ENCODE measurements at places on chromosomes 7 and 10.

DNA sequence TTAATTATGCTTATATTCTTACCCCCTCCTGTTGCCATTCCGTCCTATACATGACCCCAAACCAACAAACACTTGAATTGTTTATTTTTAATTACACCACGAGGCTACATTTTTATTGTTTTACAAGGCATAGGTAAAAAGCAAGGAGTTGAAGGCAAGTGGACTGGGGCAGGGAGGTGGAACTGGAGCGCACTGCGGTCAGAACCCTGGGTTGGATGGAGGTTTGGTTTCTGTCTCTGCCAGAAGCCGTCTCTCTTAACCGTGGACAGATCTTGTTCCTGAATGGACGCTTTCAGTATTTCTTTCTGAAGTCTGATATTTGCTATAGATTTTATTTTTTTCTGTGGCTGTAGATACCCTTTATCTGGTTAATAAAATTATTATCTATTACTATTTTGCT lies 19.9 kb upstream of the IGFBP3 start:
- no peak for DNase-seq

DNA sequence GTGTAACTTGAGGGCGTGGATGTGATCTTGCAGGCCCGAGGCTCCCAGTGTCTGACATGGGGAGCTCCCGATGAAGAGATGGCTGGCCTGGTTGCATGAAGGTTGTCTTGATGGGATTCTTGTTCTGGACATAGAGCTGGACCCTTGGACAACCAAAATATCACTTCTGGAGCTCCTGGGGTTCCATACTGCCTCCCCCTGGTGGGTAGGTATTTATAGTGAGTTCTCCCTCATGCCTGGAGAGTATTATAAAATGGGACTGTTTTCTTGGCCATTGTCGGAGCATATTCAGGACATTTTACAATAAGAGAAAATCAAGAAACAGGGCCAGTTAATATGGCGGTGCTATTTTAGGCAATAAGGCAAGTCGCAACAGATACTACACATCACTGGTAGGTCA lies 32.6 kb upstream of the GIMAP8 start:
- no peak for DNase-seq

GRCh38 chr10:102157224-102157623 lies 5.0 kb downstream of the NOLC1 start:
- DNase-seq, result no peak

DNA sequence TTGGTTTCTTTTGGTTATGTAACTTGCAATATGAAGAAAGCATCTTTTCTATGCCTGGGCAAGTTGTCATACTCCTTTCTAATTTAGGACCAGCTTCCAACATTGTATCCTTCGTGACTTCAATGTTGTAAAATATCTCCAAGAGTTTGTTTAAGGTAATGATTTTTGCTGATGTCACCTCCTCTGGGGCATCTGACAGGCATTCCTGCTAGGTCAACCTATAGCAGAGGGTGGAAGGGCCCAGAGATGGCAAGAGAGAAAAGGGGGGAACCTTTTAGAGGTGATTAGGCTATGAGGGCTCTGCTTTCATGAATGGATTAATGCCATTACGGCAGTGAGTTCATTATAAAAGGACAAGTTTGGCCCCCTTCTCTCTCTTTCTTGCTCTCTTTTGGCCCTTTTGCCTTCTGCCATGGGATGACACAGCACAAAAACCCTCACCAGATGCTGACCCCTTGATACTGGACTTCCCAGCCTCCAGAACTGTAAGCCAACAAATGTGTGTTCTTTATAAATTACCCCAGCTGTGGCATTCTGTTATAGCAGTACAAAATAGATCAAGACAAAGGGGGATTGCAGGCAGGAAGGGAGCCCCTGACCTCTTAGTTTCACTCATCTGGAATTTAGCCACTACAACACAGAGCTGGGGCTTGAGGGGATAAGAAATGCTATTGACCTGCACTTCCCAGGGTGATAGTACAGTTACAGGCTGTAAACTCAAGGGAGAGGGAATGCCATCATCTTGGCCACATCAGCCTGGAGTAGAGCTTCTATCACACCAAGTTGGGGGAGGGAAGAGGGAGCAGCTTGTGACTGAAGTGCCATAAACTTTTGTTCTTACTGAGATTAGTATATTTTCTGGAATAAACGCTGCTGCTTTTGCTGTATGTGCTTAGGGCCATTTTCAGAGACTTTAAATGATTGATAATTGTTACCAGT lies 195.9 kb downstream of the CFTR start:
- DNase-seq, result no peak

- no peak for DNase-seq
Measured at GRCh38 chr10:104103956-104104355, 18.0 kb upstream of the SFR1 start.

DNA sequence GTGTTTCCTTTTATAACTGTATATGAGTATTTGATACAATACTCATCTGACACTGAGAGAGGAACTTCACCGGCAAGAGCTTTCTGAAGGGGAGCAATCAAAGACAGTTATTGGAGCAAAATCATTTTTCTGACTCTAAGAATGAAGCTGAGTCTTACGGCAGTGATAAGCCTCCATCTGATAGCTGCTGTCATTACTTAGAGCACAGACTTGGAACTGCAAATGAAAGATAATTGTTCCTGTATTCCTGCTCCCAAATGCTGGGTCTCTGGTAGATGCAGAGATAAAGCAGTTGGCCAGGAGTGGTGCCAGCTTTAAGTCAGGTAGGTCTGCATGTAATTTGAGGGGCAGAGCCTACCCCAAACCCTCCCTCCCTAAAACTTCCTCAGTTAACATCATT lies 2.3 kb upstream of the PALS2 start:
- DNase-seq, result no peak

GRCh38 chr7:107712896-107713295 lies 31.0 kb upstream of the CBLL1 start:
- DNase-seq, result no peak

Measured in posterior cingulate gyrus (tissue), 11 donors.